ENCODE measurements at places on chromosomes 7 and 10.

GRCh38 chr7:151053096-151053495, 4.6 kb downstream of the CDK5 start:
- DNase-seq = no peak

DNA sequence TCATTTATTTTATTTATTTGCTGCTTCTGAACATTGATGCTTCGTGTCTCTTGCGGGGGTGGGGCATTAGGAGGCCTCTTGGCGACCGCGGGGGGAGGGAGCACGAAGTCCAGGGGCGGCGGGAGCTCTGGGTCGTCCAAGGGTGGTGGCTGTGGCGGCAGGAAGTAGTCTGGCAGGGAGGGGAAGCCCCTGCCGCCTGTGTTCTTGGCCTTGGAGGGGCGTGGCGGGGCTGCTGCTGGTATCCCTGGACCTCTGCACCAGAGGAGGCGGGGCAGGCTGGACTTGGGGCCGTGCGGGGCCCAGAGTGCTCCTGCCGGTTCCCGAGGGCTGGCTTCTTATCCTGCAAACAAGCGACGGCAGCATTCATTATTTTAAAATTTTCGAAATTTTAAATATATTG, 70.5 kb upstream of the ABI1 start:
- no peak for DNase-seq

DNA sequence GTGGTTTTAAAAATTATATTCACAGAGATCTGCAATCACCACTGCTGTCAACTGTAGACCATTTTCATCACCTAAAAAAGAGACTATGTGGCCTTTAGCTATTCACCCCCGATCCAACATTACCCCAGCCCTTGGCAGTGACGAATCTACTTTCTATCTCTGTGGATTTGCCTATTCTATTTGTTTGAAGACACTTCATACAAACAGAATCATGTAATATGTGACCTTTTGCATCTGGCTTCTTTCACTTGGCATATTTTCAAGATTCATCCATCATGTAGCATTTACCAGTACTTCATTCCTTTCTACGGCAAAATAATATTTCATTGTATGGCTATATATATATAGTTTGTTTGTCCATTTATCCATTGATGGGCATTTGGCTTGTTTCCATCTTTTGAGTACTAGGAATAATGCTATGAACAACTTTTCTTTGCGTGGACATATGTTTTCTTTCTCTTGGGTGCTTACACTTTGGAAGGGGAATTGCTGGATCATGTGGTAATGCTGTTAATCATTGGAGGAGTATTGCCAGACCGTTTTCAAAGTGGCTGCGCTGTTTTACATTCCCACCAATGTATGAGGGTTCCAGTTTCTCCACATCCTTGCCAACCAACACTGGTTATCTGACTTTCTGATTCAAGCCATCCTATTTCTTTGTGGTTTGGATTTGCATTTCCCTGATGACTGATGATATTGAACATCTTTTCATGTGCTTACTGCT, 22.3 kb downstream of the ADAMTS14 start:
- DNase-seq = no peak

DNA sequence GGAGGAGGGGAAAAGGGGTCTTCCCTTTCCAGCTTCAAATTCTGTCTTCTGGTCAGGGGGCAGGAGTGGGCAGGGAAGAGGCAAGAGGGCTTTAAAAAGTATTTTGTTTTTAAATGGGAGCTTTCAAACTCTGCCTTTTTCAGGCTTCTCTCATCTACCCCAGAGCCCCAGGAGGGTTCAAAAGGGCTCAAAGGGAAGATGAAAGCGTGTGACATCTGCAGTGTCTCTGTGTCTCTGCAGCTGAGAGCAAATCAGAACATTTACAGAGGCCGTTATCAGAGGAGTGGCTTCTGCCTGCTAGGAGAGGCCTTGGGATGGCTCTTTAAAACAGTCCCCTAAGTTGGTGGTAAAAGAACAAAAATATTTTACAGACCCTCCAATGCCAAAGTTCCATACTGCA, 30.3 kb downstream of the TRIM8 start:
- DNase-seq = no peak

GRCh38 chr7:46930366-46930765, 651.5 kb downstream of the TNS3 start:
- DNase-seq = no peak

DNA sequence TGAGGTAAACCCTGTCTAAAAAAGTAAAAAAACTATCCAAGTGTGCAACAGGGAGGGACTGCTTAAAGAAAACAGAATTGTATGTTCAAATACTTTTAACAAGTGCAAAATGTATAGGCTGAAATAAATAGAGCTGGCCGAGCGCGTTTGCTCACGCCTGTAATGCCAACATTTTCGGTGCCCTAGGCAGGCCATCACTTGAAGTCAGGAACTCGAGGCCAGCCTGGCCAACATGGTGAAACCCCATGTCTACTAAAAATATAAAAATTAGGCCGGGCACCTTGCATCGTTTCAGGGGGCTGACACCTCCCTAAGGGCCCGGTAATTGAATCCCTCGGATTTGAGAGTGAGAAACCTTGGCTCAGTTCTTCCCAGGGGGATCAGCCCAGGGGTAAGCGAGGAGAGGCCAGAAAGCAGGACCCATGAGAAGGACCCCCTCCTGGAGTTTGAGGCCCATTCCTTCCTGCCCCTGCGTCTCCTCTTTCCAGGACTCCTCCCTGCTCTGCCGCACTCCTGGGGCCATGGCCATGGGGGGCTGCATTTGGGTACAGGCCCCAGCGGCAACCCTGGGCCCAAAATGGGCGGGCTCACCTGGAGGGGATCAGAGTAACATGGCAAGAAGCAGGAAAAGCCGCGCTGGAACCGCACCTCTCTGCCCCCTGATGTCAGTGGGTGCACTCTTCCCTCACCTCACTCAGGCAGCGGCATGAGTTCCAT, 75.5 kb upstream of the TMEM248 start:
- no peak for DNase-seq

DNA sequence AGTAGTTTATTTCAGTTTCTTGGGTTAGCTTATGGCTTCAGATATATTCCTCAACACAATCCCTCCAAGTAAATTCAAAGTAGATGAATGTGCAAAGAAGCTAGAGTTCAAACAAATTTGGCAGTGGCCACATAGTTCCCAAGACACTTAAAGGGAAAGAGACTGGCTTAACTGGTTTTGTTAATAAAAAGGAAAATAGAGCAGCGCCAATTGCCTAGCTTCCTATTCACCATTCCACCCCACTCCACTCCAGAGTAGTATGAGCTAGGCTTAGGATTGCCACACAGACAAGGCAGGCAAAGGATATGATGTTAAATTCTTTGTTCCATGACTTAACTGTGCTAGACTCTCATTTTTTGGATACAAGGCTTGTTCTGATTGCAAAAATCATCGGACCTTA, 2.0 kb downstream of the XRCC2 start:
- no peak for DNase-seq

DNA sequence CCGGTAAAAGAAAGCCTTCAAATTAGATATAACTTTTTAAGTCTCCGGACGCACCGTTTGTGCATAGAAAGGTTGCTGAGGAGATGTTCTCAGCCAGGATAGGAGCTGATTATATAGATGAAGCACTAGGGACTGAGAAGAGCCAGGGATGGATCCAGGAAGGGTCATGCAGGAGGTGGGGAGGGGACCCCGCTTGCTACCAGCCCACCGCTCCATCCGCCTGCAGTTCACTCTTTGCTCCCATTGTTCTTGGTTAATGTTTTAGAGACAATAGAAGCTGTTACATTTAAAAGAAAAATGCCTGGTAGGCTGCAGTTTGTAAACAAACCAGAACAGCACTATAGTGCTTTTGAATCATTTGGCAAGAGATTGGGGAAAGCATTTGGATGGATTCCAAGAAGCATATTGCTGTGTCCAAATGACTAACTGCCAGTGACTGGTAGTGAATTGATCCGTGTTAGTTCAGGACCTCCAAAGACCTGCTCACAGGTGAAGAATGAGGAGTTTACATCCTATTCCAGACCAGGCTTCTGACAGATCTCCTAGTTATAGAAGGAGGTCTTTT, 175.9 kb upstream of the TAC1 start:
- DNase-seq = no peak

DNA sequence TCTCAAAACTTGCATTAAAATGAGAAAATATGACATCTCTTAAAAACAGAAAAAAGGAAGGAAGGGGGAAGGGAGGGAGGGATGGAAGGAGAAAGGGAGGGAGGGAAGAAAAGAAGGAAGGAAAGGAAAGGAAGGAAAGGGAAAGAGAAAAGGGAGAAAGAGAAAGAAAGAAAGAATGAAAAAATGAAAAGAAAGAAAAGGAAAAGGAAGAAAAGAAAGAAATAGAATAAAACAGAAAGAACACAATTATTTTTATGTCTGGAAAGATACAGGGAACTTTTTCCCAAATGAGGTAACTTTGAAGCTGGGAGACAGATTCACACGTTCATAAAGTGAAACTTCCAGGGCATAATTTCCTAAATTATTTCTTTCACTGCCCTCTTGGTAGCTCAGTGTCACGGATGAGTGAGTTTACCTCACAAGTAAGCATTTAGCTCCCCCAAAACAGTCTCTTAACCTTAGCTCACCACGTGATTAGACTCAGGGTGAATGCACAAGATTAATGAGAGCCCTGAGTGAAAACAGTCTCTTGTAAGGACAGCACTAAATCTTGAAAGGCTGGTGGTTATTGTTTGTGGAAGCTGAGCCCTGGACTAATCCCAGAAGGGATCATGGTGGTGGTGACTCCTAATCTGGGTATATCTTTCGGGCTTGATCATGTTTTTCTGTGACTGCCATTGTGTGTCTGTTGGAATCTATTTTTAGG, 74.1 kb upstream of the HDAC9 start:
- no peak for DNase-seq

DNA sequence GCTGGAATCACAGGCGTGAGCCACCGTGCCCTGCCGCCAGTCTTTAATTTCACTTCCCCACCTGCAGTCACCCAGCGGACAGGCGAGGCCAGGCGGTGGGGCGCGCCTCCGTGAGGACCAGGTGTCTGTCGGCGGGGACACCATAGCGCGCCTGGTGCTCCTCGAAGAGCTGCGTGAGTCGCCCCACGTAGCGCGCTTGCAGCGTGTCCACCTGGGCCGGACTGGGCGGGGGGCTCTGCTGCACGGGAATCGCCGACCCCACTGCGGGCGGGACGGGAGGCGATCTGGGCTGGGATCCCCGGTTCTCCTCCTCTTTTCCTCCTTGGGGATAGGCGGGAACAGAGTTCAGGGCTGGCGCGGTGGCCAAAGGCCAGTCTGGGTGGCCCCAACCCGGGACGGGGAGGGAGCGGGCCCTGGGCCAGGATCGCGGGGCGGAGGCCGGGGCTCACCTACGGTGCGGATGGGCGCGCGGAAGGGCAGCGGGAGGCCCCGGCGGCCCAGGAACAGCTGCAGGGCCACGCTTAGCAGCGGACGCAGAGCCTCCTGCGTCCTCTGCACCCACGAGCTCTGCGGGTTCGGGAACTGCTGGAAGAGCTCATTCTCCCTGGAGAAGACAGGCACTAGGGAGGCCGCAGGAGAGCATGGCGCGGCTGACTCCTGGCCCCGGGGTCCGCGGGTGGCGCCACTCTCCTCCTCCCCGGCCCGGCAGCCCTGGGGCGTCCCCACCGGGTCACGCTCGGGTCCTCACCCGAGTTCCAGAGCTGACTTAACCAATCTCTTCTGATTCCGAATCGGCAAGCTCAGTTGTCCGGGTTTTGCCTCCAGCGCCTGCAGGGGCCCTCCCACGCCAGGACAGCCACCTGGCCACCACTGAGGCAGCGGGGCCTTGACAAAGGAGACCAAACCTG, 1.1 kb upstream of the MOGAT3 start:
- DNase-seq = no peak

DNA sequence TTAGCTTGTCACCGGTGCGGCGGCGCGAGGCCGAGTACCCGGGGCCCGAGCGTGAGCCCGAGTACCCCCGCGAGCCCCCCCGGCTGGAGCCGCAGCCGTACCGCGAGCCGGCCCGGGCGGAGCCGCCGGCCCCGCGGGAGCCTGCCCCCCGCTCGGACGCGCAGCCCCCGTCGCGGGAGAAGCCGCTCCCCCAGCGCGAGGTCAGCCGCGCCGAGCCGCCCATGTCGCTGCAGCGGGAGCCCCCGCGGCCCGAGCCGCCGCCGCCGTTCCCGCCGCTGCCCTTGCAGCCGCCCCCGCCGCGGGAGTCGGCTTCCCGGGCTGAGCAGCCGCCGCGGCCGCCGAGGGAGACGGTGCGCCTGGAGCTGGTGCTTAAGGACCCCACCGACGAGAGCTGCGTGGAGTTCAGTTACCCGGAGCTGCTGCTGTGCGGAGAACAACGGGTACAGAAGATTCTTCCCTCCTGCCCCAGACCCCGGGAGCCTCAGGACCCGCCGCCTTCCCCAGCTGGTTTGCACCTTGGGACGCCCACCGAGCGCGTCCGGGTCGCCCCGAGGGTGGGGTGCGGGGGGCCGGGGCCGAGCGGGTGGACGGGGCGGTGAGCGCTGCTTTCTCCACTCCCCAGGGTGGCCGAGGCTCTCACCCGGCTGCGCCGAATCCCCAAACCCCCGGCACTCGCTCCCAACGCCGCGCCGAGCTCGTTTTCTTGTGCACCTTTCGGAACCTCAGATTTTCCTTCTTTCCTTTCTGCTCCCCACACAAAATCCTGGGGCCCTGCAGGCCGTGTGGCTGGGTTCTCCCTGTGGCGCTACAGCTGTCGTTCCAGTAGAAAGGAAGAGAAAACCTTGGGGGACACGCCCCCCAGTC, 708 bp downstream of the UBN2 start:
- peak; percentile 5 for DNase-seq

DNA sequence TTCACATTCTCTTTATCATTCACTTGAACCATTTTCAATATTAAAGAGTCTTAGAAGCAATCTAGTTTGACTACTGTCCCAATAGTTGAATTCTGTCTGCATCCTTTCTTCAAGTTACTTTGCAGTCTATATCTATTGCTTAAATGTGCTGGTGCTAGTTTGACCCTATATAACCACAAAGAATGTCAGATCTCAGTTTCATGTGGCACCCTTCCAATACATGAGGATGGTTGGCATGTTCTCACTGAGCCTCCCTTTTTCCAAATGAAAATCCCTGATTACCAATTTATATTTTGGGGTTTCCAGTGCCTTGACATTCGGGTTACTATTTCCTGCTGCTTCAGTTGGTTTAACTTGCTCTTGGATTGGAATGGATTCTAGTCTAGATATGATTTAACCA, 292.7 kb downstream of the EXOC4 start:
- DNase-seq = no peak

DNA sequence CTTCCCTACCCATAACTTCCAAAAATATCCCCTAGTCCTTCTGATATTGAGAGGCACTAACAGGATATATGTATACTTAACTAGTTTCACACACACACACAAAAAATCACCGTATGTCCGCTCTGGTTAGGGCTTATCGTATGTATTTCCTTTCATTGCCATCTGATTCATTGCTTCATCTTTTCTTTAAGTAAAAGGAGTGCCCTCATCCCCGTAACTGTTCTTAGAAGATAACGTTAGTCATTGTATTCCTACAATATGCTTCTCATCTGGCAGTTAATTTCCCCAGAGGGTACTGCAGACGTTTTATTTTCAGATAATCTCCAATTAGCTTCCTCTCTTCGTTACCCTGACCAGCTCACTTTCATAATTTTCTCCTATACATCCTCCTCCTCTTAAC, 37.3 kb downstream of the NRCAM start:
- DNase-seq = no peak

GRCh38 chr7:36712015-36712414, 12.3 kb downstream of the AOAH start:
- no peak for DNase-seq
